ENCODE measurements at places on chromosomes 5 and 9.

DNA sequence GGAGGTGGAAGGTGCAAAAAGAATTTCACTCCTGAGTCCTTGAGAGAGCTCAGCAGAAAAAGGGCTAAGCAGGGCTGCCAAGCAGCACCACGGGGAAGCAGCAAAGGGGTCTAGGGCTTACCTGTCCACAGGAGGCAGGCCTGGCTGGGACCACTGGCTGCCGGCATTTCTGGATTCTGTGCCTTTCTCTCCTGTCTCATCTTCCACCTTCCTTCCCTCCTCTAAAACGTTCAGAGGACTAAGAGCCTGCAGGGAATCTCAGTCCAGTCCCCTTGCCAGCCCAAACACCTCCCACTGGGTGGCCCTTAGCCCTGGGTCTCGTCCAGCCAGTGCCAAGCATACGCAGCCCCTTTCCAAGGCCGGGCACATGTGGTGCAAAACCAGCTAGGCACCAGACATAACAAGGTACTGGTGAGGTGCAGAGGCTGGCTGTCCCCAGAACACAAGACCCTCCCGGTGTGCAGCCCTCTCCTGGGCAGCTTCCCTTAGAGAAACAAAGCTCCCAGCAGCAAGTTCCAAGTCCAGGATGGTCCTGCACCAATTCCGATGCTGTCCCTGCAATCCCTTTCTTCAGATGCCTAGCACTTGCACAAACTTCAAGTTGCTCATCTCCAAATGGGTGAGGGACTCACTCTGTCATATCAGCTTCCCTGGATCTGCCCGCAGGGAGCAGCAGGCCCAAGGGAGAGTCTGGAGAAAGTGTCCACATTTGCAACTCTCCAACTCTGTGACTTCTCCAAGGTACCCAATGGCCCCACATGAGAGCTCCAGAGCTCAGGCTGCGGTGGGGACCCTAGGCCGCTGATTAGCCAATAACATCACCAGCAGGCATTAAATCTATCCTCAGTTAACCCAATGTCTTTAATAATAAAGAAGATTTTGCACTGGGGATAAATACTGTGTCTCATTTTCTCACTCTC, 126.3 kb downstream of the C5orf15 start:
- H3K27ac ChIP-seq = no peak overlapping the region
- DNase-seq = no peak
- H3K36me3 ChIP-seq = no peaks in the 10 kb centered on the region
- H3K4me1 ChIP-seq = no peaks in the 10 kb centered on the region
- H3K27me3 ChIP-seq = peaks cover 2% of the 10 kb centered on the region
- H3K4me3 ChIP-seq = no peak overlapping the region

DNA sequence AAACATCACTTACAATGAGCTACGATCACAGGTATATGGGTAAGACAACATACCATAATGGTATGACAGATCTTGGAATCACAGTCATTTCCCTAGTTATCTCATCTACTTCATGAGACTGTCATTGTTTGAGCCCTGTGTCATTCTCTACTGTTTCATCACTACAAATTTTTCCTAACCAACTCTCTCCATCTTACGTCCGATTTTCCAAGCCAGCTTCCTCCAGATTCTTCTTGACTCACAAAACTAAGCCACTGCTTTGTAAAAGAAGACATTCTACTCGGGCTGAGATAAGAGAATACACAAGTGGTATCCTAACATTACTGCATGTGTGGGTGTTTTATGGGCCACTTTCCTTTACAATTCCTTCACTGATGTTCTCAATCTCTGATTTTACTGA, 49.6 kb downstream of the SERINC5 start:
- DNase-seq = no peak
- H3K36me3 ChIP-seq = peaks cover 51% of the 10 kb centered on the region
- no peaks in the 10 kb centered on the region for H3K27me3 ChIP-seq
- no peak overlapping the region for H3K27ac ChIP-seq
- H3K4me3 ChIP-seq = no peak overlapping the region

DNA sequence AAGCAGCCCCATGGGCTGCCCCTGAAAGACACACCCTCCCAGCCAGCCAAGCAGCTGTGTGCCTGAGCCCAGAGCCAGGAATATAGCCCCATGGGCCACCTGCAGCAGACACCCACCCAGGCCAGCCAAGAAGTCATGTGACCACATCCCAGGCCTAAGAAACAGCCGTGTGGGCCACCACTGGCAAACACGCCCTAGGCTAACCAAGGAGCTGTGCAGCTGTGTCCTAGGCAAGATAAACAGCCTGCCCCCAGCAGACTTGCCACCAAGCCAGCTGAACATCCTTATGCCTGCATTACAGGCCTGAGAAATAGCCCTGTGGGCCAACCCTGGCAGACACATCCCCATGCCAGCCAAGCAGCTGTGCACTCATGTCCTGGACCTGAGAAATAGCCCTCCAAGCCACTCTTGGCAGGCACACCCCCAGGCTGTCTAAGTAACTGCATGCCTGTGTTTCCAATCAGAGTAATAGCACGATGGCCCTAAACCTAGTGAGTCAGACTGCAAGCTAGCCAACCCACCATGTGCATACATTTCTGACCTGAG, 143.0 kb downstream of the ADAMTS6 start:
- no peaks in the 10 kb centered on the region for H3K27me3 ChIP-seq
- no peak for DNase-seq
- H3K36me3 ChIP-seq = no peaks in the 10 kb centered on the region

- peak; percentile 49 for DNase-seq
- peaks cover 11% of the 10 kb centered on the region for H3K27me3 ChIP-seq
- H3K4me3 ChIP-seq = no peak overlapping the region
- no peak overlapping the region for H3K27ac ChIP-seq
- no peaks in the 10 kb centered on the region for H3K36me3 ChIP-seq
Observed at GRCh38 chr9:33202552-33203201, 35.5 kb upstream of the B4GALT1 start.

DNA sequence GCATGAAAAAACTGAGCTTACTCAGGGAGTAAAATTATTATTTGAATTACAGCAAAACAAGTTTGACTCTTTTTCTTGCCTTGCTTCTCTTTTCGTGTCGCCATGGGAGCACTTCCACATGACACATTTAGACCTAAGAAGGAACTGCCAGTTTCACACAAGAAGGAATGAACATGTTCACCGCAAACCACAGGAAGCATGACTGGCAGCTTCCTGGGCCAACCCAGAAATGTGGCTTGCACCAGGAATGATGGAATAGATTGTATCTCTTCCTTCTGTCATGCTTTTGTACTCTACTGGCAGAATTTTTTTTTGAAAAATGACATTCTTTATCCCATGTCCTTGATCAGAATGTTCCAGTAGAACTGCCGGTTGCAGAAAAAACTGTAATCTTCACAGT, 32.9 kb upstream of the MAN2A1 start:
- H3K4me3 ChIP-seq = no peak overlapping the region
- H3K27ac ChIP-seq = peak overlapping the region; percentile 84
- DNase-seq = peak; percentile 86

GRCh38 chr5:77486344-77486962, 5.7 kb downstream of the WDR41 start:
- DNase-seq = no peak
- H3K27ac ChIP-seq = no peak overlapping the region
- H3K4me1 ChIP-seq = peaks cover 20% of the 10 kb centered on the region
- H3K27me3 ChIP-seq = no peaks in the 10 kb centered on the region

DNA sequence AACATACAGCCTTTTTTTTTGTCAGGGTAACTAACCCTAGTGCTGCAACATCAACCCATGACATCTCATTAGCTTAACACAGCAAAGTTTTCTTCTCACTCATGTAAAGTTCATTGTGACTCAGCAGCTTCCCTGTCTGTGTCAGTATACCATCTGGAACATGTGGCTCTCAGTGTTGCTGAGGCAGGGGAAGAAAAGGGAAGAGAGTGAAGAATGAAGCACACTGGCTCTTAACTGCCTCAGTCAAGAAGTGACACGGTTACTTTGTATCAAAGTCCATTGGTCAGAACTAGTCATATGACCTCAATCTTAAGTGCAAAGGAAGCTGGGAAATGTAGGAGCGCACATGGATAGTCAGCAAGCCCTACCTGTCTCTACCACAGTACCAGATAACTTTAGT, 185.0 kb upstream of the ELL2 start:
- no peaks in the 10 kb centered on the region for H3K27me3 ChIP-seq
- no peak for DNase-seq
- no peaks in the 10 kb centered on the region for H3K4me1 ChIP-seq
- H3K36me3 ChIP-seq = no peaks in the 10 kb centered on the region
- H3K27ac ChIP-seq = no peak overlapping the region

DNA sequence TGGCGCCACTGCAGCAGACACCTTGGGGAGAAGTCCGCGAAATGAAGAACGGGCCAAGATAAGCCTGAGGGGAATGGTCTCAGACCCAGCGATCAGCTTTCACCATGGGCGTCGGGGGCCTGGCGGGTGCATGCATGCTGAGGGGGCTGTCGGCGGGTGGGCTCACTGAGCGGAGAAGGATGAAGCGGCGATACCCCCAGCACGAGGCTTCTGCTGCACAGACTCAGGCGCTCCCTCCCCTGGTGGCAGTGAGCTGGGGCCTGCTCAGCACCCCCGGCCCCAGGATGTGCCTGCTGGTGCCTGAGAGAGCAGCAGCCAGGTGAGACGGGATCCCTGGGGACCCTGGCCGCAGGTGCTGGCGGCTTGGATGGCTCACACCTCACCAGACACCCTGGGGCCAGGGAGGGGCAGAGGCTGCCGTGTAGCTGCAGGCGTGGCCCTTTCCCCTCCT, 31.2 kb downstream of the CEP72 start:
- H3K4me3 ChIP-seq = no peak overlapping the region
- peaks cover 95% of the 10 kb centered on the region for H3K36me3 ChIP-seq
- H3K27ac ChIP-seq = no peak overlapping the region
- no peaks in the 10 kb centered on the region for H3K4me1 ChIP-seq
- no peaks in the 10 kb centered on the region for H3K27me3 ChIP-seq

DNA sequence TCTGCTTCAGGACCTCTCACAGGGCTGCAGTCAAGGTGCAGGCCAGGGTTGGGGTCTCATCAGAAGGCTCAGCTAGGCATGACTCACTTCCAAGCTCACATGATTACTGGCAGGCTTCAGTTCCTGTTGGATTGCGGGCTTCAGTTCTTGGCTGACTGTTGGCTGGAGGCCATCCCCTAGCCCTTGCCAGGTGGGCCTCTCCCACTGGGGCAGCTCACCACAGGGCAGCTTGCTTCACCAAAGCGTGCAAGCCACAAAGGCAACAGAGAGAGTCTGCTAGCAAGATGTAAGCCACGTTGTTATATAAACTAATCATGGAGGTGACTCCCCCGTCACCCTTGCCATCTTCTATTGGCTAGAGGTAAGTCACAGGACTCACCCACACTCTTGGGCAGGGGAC, 14.4 kb downstream of the CPLX2 start:
- H3K36me3 ChIP-seq = no peaks in the 10 kb centered on the region
- H3K4me3 ChIP-seq = no peak overlapping the region
- no peak overlapping the region for H3K27ac ChIP-seq
- no peak for DNase-seq
- no peaks in the 10 kb centered on the region for H3K4me1 ChIP-seq

DNA sequence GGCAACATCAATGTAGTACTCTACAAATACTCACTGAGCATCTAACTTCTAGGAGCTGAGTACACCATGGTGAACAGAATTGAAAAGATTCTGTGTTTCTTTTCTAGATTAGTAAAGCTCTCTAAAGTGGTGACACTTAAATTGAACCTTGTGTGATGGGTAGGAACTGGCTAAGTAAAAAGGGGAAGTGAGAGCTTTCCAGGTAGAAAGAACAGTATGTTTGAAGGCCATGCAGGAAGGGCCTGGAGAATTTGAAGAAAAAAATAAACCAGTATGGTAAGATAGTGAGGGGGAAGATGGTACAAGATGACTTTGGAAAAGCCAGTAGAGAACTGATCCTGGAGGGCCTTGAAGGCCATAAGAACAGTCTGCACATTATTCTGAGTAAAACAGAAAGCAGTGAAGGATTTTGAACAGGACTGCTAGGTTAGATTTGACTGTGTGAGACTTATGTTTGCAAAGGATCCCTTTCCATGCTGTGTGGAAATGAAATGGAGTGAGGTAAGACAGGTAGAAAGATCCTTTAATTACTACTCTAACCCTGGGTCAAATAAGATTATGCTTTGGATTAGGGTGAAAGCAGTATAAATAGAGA, 46.7 kb upstream of the UBQLN1 start:
- no peaks in the 10 kb centered on the region for H3K4me1 ChIP-seq
- DNase-seq = no peak
- no peak overlapping the region for H3K27ac ChIP-seq
- no peaks in the 10 kb centered on the region for H3K27me3 ChIP-seq
- no peaks in the 10 kb centered on the region for H3K36me3 ChIP-seq
- H3K4me3 ChIP-seq = no peak overlapping the region

- no peaks in the 10 kb centered on the region for H3K27me3 ChIP-seq
- H3K27ac ChIP-seq = no peak overlapping the region
- H3K36me3 ChIP-seq = no peaks in the 10 kb centered on the region
- H3K4me3 ChIP-seq = no peak overlapping the region
- peaks cover 12% of the 10 kb centered on the region for H3K4me1 ChIP-seq
Observed at GRCh38 chr9:137631345-137632229, 12.8 kb downstream of the EHMT1 start.

- DNase-seq = no peak
- no peaks in the 10 kb centered on the region for H3K27me3 ChIP-seq
- H3K4me1 ChIP-seq = no peaks in the 10 kb centered on the region
- no peak overlapping the region for H3K27ac ChIP-seq
- no peak overlapping the region for H3K4me3 ChIP-seq
Observed at GRCh38 chr5:171770153-171770552, 15.5 kb upstream of the SMIM23 start.

- H3K4me1 ChIP-seq = no peaks in the 10 kb centered on the region
- H3K27me3 ChIP-seq = peaks cover 14% of the 10 kb centered on the region
Observed at GRCh38 chr5:170541146-170541769, 37.4 kb downstream of the KCNIP1 start.

GRCh38 chr5:150143350-150144245, 12.0 kb downstream of the PDGFRB start:
- H3K27me3 ChIP-seq = no peaks in the 10 kb centered on the region
- no peak overlapping the region for H3K27ac ChIP-seq
- no peaks in the 10 kb centered on the region for H3K36me3 ChIP-seq
- DNase-seq = no peak

GRCh38 chr5:100852988-100853449, 50.1 kb downstream of the ST8SIA4 start:
- peaks cover 69% of the 10 kb centered on the region for H3K36me3 ChIP-seq
- H3K27me3 ChIP-seq = no peaks in the 10 kb centered on the region
- H3K4me1 ChIP-seq = peaks cover 4% of the 10 kb centered on the region
- no peak overlapping the region for H3K27ac ChIP-seq
- H3K4me3 ChIP-seq = no peak overlapping the region

- H3K4me3 ChIP-seq = no peak overlapping the region
- no peaks in the 10 kb centered on the region for H3K36me3 ChIP-seq
- H3K27me3 ChIP-seq = no peaks in the 10 kb centered on the region
- DNase-seq = no peak
Observed at GRCh38 chr5:41418220-41419031, 92.0 kb downstream of the PLCXD3 start.

DNA sequence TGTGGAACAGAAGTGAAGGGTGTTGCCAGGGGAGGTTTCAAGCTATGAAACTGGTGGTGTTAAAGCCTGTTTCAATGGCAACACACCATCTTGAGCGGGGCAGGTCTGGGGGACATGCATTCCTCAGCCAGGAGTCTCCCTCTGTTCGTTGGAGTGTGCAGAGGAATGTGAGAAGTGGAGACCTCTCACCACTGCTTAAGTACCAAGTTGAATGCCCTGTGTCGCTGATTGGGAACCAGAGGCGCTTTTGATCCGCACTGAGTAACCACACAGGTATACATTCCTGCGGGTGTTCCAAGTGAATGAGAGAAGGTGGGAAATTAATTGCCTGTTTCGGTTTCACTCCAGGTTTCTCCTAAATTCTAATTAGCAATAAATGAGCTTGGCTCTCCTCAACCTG, 99.4 kb downstream of the LIX1 start:
- no peak for DNase-seq
- 0 out of 2 replicates have a peak, but pooled peaks cover under 1% of the 10 kb centered on the region for H3K36me3 ChIP-seq
- no peak overlapping the region for H3K4me3 ChIP-seq
- H3K4me1 ChIP-seq = peaks cover 3% of the 10 kb centered on the region
- H3K27me3 ChIP-seq = no peaks in the 10 kb centered on the region
